ENCODE measurements at places on chromosomes 7 and 10.

DNA sequence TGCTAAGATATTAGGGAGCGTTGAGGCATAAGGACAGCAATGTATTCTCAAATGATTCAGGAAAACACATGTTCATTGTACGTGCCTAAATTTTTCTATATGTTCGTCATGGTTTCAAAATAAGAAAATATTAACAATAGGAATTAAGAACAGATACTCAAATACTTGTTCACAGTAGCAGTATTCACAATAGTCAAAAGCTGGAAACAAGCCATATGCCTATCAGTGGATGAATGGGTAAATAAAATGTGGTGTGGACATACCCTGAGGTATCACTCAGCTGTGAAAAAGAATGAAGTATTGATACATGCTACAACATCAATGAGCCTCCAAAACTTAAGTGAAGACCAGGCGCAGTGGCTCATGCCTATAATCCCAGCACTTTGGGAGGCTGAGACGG is 84.7 kb upstream of the PTER start:
- DNase-seq = no peak

DNA sequence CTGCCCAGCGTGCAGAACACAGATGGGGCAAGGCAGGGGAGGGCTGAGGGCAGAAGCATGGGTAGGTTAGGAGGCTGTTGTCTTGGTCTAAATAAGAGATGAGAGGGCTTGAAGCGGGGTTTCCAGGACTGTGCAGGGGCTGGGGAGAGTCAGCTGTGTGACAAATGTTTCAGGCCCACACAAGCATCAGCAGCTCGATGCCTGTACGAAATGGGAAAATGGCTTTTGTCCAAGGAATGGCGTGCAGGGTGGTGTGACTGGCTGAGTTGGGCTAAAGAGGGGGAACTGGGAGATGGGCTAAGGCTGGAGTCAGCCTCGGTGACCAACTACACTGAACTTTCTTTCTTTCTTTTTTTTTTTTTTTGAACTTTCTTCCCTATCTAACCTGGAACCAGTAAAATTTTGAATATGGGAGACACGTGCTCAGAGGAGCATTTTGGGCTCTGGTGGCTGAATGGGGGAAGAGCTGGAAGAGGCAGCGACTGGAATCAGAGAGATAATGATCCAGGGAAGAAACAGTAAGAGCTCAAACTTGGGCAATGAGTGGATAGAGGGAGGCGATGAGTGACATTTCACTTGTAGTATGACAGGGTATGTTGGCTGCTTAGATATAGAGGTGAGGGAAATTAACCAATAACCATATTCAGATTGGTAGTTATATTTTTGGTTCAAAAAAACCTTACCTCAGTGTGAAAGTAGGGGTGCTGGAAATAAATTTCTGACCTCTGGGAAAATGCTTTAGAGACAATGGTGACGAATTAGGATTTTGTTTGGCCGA is 10.2 kb upstream of the EPHA1 start:
- DNase-seq = peak; percentile 33

DNA sequence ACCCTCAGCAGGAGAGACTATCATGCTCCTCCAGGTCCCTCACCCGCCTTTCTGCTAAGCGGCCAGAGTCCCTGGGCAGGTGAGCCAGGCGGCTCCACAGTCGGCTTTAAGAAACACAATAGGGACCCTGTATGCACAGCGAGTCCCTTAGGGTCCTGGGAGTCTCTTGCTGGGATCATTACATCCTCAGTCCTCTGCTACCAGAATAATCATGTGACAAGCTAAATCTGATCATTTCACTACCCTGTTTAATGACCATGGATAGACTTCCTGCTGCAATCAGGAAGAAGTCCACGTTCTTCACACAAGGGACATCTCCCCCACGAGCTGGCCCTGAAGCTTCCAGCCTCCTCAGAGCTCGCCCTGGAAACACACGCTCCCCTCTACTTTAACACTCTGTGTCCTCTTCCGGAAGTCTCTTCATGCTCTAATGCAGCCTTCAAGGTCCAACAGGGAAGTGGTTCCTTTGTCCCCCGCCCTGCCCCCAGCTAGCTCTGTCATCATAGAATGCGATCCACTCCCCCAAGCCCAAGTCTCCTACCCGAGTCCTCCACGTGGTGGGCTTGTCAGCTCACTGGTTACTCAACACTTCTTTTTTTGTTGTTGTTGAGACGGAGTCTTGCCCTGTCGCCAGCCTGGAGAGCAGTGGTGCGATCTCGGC is 101.5 kb downstream of the RNF216 start:
- no peak for DNase-seq

DNA sequence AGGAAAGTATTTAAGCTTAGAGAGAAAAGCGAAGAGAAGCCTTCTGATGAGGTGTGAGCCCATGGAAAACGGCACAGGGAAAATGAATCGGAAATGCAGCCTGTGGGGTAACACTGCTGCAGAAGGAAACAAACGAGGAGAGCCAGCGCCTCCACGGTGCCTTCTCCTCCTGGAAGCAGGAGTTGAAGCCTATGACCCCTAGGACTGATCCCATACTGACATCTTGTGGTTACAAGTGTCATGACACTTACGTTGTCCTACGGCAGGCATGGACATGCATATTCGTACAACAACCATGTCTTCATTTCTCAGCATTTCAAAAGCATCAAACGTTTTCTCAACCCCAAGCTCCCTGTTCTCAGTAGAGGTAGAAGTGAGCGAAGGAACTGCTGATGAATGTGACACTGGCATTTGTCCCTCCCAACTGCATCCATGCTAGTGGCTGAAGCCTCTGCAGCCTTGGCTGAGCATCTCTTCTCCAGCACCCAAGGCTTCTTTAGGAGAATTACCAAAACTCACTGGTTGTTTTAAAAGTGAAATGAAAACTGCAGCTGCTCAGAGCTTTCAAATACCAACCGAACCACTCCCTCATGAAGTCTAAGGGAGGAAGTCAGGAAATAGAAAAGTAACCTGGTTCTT is 160.2 kb downstream of the JAZF1 start:
- DNase-seq = peak; percentile 88

- DNase-seq = no peak
These were observed 1073.5 kb upstream of the LRRN3 start for GRCh38 chr7:110017405-110017804.

DNA sequence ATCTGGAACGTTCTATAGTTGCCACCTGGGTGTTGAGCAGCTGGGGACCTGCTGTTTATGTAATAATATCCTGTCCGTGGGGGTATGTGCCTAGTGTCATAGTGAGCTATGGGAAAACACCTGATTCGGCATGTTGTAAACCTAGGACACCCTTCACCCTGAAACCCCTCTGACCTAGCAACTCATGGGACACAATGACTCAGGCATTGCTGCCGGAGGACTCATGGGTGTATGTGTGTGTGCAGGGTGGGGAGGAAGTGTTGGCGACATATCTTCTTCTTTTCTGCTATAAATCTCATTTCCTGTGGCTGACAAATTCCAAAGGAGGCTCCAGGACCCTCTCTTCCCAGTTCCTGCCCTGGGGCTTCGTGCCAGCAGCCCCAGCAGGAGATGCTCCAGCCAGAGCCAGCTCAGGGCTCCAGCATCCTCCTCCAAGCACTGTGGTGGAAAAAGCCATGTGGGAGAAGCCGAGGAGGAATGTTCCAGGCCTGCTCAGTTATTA is 77.0 kb upstream of the PODXL start:
- DNase-seq = no peak

DNA sequence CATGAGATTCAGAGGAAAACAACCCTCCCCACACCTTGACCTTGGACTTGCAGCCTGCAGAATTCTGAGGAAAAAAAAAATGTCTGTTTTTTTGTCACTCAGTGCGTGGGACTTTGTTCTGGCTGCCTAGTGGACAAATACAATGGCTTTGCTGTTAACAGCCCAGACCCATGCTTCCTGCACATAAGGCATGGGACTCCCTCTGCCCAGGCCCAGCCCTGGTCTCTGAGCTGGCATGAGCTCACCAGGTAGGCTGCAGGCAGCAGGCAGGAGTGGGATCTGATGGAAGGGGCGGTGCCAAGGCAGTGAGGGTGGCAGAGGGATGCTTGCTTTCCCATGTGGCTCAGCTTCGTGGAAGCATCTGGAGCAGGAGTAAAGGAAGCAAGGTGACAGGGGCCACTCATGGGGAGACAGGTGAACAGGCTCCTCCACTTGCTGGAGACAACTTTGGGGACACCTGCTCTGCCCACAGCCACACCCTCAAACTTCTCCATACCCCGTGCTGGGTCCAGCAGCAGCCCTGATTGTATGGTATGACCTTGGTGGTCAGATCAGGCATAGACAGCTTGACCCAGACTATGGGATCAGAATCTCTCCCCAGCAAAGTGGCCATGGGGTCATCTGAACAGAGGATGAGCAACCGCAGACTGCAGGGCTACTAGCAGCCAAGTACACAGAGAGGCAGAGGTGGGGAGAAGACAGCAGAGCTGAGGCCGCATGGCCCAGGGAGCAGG is 27.0 kb downstream of the ANXA8 start:
- DNase-seq = no peak

GRCh38 chr7:22851145-22851544 is 28.5 kb upstream of the TOMM7 start:
- peak; percentile 59 for DNase-seq

DNA sequence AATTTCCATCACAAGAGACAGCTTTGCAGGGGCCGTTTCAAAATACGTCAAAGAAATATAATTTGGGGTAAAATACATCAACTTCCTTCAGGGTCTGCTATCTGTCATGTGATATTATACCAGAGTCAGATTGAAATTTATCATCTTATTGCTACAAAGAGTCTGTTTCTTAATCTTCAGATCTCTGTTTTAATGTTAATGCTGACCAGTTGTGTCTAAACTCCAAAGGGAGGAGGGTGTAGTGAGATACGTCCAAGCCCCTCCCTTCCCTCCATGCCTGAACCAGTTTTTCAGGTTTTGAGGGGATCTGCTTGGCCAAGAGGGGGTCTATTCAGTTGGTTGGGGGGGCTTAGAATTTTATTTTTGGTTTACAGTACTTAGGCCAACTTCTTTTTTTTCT is 891.6 kb downstream of the GRM8 start:
- DNase-seq = no peak

GRCh38 chr7:9709216-9709615 is 1264.5 kb upstream of the PHF14 start:
- no peak for DNase-seq

Measured in myocyte (in vitro differentiated cells).